ENCODE measurements at places on chromosomes 2 and 18. TPM values are rescaled to one million over a fixed set of nuclear protein-coding genes. Genes with fewer than 3 reads are reported as not detected.
A peak's percentile ranks its signal among the peaks of the same experiment; 100 is the strongest.

The MEP1B gene
- not detected for total RNA-seq

DNA sequence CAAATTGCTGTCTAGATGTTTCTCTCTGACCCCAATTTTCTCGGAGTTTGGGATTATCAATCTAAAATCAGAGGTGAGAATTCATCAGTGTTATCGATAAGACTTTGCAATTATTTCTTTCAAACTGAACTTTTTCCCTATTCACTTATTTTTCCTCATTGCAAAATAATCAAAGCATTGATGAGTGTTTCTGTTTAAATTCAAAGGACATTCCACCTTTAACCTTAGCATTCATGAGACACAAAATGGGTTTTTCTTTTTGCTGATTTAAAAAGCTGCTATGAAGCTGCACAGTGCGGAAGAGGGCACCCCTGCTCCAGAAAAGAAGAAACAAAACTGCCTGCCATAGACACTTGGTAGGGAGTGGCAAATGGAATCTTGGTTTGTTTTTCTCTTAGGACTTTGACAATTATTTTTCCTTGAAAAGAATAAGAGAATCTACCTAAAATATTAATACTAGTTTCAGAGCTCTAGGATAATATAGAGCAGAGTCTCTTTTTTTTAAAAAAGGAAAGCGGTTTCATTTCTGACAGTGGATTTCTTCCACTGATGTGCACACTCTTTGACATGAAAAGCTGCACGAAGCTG lies 203.4 kb downstream of the TGIF1 start:
- no peak for DNase-seq

The DPYSL5 gene
- 0.25 TPM for total RNA-seq

DNA sequence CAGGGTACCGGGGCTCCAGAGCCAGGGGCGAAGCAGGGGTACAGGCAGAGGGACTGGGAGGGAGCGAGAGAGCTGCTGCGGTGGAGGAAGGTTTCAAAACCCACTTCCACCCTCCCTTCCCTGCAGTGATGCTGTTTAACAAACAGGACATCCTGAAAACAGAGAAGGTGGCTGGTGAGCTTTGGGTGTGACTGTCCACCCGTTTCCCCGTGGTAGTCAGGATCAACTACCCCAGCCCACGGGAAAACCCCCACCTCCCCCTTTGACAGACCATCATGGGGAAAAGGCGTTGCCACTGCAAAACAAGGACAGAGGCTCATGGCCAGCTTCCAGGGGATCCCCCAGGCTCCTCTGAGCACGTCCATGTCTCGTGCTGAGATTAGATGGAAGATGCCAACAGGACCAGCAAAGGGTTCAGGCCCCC lies 12.9 kb downstream of the TMEM185B start:
- DNase-seq = peak; percentile 37

DNA sequence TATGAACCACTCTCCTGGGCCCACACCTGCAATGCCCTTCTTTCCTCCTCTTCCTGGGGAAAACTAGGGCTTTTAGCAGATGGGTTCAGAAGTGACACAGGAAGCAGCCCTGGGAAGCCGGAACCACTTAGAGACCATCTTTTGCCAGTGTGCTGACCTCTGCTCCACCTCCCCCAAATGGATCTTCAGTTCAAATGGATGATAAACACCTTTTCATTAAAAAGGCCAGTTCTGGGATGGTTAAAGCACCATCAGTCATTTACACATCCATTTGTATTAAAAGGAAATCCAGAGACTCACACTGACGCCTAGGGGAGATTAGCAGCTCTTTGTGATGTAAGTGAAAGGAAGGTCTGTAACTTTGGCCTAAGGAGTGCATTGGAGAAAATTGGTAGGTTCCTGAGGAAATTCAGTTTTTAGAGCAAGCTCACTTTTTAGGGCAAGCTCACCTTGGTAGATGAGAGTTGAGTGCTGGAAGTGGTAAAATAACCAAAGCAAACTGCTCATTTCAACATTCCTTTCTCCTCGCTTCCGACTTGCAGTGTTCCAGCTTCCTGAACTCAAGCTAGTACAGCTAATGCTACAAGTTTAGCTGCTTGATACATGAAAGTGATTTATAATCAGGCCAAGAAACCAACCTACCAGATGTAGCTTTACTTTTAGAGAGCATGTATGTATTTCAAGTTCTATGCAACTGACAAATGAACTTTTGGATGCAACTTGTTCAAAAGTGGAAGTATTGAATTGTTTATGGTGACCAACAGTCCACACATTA lies 47.7 kb downstream of the ACTR2 start:
- no peak for DNase-seq

The AMER3 gene
- total RNA-seq = not detected

The PID1 gene
- total RNA-seq = 1.8 TPM

DNA sequence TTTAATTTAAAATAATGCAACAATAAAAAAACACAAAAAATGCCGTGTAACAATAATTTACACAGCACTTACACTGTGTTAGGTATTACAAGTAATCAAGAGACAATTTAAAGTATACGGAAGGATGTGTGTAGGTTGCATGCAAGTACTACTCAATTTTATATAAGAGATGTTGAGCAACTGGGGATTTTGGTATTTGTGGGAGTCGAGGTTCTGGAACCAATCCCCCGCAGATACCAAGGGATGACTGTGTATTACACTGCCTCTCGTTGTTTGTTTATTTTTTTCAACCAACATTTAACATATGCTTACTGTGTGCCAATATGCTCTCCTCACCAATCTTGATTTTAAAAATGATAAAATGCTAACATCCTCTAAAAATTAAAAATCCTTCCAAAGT lies 24.8 kb downstream of the MAP3K2 start:
- no peak for DNase-seq

DNA sequence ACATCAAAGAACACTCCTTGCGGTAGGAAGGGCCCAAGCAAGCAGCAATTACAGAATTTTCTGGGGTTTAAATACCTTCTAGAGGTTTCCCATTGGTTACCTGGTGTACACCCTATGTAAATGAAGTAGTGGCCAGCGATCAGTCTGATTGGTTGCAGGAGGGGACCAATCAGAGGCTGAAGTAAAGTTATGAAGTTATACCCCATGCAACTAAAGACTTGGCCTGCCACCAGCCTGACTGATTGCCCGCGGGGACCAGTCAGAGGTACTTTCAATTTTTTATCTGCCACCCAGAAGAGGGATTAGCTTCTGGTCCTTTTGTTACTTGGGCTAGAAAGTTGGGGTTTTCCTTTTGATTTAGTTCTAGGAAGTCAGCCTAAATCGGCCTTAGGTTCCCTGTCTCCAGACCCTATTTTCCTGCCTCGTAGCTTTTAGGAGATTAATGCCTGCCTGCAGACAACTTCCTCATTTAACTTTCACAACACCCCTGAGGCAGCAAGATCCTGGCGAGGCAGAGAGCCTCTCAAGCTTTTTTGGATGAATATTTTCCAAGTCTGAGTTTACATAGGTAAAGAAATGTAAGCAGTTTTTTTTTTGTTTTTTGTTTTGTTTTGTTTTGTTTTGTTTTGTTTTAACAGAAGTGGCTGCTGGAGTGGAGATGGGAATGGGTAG lies 1.5 kb upstream of the DGUOK start:
- no peak for DNase-seq

GRCh38 chr18:74797577-74798151 lies 200.0 kb downstream of the ZNF407 start:
- DNase-seq = no peak

DNA sequence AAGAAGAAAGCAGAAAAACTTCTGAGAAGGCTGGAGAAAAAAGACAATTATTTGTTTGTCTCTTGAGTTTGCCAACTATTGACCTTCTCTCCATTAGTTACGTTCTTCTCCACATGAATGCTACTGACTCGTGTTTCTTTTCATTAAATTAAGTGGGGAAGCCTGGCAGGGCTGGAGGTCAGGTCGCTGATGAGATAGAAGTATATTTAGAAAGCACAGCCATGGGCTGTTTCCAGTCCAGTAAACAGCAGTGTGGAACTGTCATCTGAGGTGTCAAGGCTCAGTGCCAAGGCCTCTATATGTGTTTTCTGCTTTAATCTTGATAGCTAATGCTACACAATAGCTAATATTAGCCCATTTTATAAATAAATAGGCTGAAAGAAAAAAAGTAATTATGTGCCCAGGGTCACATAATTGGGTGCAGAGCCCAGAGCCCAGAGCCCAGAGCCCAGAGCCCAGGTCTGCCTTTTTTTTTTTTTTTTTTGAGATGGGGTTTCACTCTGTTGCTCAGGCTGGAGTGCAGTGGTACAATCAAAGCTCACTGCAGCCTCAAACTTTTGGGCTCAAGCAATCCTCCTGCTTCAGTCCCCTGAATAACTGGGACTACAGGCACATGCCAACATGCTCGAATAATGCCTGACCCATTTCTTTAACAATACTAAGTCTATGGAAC lies 6.3 kb downstream of the MSGN1 start:
- DNase-seq = no peak

GRCh38 chr2:235468978-235469655 lies 24.7 kb upstream of the AGAP1 start:
- DNase-seq = no peak

The CAVIN2 gene
- total RNA-seq = 1.8 TPM

The POTEI gene
- 0.07 TPM for total RNA-seq

The HOXD11 gene
- not detected for total RNA-seq

DNA sequence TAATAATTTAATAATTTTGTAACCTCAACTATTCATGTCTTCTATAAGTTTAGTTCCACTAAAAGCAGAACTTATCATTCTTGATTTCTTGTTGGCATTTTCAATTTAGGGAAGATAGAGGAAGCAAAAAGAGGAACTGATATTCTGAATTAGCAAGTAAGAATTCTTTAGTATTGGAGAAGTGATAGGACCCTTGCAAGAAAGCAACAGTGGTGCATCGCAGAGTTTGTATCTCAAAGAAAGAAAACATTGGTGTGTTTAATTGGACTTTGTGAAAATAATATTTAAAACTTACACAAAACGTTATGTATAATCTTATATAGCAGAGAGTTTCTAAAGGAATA lies 36.5 kb upstream of the TNFRSF11A start:
- DNase-seq = no peak

DNA sequence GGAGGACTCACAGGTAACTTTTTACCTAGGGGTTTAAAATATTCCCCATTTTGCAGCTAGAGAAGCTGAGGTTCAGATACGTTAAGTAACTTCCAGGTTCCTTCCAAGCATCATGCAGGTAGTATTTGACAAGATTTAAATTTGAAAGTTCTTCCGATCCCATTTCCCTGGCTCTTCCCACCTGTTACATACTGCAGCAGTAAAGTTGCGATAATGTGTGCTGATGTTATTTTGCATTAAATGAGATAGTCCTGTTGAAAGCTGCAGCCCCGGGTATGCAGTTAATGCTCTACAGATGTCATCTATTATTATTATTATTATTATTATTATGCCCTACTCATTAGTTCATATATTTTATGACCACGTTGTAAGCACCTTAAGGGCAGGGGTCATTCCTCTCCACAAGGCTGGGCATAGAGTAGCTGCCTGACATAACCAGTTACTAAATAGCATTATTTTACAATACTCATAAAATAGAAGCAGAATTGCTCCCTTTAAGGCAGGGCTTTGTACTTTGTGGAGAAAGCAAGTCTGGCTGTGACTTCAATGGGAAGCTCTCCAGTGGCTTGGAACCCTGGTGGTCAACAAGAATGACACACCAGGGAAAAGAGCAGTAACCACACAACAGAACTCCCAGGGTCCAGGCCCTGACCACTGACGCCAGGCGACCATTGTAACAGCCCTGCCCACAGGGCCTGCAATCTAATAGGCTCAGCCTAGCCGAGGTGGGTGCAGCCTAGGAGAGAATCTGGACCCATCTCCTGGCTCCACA lies 112.0 kb upstream of the STPG4 start:
- no peak for DNase-seq

The SYT4 gene
- not detected for total RNA-seq

The UBE2E3 gene
- 93.0 TPM for total RNA-seq

DNA sequence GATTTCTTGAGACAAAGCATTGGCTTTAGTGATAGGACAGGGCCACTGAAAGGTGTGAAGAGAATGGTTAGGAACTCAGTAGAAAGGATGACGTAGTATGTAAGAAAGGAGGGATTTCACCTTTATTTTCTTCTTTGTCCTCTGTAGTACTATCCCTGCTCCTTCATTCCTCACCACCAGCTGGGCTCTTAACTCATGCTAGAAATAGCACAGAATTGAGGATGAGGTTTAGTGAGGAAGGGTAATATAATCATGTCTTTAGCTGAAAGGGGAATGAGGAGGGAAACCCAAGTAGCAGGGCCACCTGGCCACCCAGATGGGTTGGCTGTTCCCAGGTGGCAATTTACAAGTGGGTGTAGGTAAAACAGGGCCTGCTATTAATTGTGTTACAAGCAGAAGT lies 15.2 kb downstream of the ACVR2A start:
- DNase-seq = no peak

DNA sequence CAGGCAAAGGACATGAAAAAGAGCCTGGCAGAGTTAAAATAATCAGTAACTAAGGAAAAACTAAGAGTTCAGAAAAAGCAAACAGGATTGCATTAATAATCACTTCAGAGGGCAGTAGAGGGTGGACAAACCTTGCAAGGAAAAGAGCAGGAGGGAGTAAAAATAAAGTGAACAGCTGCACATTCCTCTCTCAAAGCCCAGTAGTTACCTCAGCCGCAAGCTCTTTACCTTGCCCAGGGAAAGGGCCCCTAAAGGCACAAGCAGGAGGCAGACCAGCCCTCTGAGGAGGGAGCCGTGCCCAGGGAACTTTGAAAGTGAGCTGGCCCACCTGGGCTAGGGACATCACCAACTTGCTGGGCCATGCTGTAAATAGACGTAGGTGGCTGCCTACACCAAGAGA lies 196.9 kb downstream of the C1D start:
- DNase-seq = no peak

DNA sequence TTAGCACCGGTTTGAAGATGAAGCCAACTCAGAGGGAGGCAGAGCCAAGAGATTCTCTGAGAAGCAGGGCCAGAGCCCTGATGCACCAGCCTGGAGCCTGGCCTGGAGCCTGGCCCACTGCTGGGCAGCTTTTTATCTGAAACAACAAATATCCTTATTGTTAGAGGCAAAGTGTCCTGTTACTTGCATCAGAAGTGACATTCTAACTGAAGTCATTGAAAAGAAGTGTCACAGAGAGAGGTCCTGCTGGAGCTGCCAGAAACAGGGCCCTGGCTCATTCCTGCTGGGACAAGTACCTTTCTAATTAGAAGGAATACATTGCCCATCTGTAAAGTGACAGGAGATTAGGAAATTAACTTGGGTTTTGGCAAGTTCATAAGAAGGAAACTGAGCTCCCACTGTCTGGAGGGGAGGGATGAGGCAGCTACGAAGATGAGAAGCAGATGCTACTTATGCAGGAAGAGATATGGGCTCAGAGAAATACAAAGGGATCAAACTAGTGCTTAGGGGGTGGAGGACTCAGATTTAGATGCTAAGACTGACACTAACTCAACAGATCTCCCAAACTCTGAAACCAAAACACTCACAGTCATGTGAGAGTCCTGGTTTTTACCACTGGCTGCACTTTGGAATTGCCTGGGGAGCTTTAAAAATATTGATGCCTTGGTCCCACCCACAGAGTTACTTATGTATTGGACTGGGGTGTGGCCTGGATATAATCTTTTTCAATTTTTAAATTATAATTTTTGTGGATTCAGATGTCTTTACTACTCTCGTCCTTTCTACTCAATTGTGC lies 11.0 kb upstream of the HK2 start:
- DNase-seq = no peak

DNA sequence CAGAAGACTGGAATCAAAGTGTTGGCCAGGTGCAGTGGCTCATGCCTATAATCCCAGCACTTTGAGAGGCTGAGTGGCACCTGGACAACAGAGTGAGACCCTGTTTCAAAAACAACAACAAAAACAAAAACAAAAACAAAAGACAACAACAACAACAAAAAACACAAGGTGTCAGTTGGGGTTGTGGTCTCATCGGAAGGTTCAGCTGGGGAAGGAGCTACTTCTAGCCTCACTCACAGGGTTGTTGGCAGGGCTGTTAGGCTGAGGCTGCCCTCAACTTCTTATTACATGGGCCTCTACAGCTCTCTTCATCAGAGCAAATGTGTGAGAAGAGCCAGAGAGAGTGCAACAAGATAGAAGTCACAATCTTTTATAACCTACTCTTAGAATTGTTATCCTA lies 34.6 kb upstream of the CAB39 start:
- DNase-seq = no peak

Data from chondrocyte (in vitro differentiated cells).